Naive thymus-derived CD4-positive, alpha-beta T cell (primary cell): ENCODE measurements at places on chromosomes 2 and 18. TPM values are rescaled to one million over a fixed set of nuclear protein-coding genes. Genes with fewer than 3 reads are reported as not detected.

DNA sequence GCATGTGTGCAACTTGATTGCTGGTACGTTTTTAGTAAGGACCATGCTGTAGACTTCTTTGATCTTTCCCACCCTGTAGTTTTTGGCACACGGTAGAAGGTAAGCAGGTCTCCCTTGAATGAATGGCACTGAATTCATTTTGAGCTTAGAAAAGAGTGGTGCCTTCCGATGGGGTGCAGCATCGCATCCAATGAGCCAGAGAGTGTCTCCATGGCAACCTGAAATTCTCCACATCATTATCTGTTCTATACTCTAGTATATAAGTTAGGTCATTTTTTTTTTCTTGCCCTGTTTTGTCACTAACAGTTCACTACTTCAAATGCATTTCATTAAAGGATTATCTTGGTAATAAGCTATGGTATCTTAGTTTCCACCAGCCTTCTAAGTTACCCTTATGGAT lies 81.2 kb upstream of the REV1 start:
- no peak overlapping the region for H3K4me3 ChIP-seq
- no peaks in the 10 kb centered on the region for H3K27me3 ChIP-seq
- H3K36me3 ChIP-seq, result no peaks in the 10 kb centered on the region
- DNase-seq, result no peak
- H3K27ac ChIP-seq, result no peak overlapping the region

DNA sequence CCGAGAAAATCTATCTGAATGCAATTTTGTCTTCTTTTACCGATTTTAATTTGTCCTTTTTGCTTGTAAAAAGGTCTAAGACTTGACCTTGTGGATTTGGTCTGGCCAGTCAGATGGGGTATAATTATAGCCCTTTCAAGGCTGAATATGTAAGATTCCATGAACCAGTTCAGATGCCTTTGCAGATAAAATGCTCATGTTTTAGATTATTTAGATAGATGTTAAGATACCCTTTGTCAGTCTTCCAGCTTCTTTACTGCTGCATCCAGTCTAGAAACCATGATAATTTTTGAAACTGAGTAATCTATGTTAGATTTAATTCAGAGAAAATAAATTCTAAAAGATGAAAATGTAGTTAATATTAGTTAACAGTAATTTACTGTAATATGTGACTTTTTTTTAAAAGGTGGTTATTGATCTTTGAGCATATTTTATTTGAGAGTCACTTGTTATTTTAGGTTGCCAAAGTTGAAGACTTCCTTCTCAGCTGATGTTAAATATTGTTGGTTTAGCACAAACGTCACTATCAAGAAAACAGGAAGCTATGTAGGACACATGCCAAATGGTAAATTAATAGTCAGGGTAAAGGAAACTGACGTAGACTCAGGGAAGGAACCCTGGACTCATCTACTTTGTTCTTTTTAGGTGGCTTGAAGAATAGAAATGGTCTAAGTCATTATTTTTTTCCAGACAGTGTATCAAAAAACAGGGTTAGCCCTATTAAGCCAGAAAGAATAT lies 29.8 kb downstream of the BABAM2 start:
- no peaks in the 10 kb centered on the region for H3K36me3 ChIP-seq
- no peak overlapping the region for H3K27ac ChIP-seq
- DNase-seq, result peak; percentile 55

GRCh38 chr2:332592-332991 lies 44.7 kb upstream of the ALKAL2 start:
- H3K36me3 ChIP-seq, result no peaks in the 10 kb centered on the region
- no peak overlapping the region for H3K27ac ChIP-seq
- H3K4me1 ChIP-seq, result no peaks in the 10 kb centered on the region
- no peak overlapping the region for H3K4me3 ChIP-seq
- DNase-seq, result no peak

DNA sequence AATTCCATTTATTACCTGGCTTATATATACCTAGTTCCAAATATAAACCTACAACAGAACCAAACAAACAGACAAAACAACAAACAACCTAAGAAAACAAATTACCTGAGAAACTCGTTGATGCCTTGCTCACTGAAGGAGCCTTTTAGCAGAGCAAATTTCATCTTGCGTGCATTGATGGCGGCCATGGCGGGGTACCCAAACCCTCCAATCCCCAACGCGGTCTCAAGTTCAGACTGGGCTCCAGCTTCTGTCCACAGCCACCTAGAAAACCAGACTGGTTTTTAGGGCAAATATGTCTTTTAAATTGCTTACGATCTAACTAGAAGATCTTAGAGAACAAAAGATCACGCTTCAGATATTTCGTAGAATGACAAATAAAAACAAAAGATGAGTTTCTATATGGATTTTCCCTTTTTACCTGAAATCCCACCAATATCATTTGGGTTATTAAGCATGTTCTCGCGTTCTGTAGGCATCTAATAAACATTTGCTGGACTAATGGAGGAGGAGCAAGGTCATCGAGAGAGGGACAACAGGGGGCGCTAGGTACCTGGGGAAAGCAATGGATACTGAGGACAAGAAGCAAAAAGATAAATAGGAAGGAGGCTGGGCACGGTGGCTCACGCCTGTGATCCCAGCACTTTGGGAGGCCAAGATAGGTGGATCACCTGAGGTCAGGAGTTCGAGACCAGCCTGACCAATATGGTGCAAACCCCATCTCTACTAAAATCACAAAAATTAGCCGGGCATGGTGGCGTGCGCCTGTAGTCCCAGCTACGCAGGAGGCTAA lies 25.2 kb downstream of the PDIA6 start:
- no peak overlapping the region for H3K4me3 ChIP-seq
- no peaks in the 10 kb centered on the region for H3K4me1 ChIP-seq
- DNase-seq, result no peak
- H3K27ac ChIP-seq, result no peak overlapping the region
- H3K27me3 ChIP-seq, result no peaks in the 10 kb centered on the region
- peaks cover 87% of the 10 kb centered on the region for H3K36me3 ChIP-seq

The ZSWIM2 gene
- total RNA-seq, result not detected

DNA sequence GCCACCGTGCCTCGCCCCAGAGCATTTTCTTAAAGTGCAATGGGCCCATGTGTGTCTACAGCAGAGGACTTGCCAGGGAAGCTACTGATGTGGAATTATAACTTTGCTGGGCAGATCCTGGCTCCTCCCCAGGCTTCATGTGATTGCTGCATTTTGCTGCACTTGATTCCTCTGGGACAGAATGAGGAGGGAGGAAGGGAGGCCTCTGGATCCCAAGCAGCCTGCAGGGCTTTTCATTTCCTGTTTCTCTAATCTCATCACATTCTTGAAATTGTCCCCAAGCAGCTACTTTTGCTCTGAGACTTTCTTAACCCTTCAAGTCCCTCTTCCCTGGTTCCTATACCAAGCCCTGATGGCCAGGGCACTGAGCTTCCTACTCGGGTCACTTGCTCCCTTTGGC lies 134.4 kb upstream of the SEC11C start:
- DNase-seq, result no peak
- H3K4me1 ChIP-seq, result no peaks in the 10 kb centered on the region
- no peaks in the 10 kb centered on the region for H3K27me3 ChIP-seq
- no peak overlapping the region for H3K27ac ChIP-seq

DNA sequence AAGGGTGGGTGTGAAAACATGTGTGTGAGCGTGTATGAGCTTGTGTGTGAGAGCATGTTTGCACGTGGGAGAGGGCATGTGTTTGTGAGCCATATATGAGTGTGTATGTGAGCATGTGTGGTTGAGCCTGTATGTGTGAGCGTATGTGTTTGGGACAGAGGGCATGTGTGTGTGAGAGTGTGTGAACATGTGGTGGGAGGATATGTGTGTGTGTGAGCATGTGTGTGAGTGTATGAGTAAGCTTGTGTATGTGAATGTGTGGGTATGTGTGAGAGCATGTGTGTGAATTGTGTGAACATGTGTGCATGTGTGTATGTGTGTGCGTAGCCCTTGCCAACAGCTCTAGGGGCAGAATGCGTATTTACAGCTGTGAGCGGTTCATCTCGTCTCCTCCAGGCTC lies 163.0 kb downstream of the TMEM200C start:
- H3K4me3 ChIP-seq, result no peak overlapping the region
- no peaks in the 10 kb centered on the region for H3K4me1 ChIP-seq
- DNase-seq, result no peak
- no peak overlapping the region for H3K27ac ChIP-seq
- H3K27me3 ChIP-seq, result no peaks in the 10 kb centered on the region

DNA sequence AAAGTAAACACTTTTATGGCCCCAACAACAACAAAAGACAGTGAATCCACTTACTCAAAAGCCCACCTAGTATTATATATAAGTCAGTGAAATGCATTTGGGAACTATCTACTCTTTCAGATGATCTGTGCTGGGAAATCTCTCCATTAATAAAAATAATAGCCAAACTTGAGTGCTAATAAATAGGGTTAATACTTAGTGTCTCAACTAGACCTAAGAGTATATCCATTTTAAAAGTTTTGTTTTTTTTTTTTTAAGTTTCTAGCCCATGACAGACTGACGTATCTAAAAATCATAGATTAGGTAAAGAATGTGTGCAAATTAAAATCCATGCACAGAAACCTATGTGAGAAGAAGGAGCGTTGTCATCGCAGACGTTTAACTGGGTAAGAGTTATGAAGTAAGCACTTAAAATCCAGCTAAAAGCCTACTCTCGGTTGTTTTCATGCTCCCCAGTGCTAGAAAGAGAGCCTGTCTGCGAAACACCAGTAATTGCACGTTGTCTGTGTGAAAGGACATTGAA lies 83.4 kb upstream of the PELI1 start:
- peaks cover 18% of the 10 kb centered on the region for H3K4me1 ChIP-seq
- DNase-seq, result no peak
- peak overlapping the region; percentile 78 for H3K27ac ChIP-seq
- H3K36me3 ChIP-seq, result no peaks in the 10 kb centered on the region
- peak overlapping the region; percentile 48 for H3K4me3 ChIP-seq

DNA sequence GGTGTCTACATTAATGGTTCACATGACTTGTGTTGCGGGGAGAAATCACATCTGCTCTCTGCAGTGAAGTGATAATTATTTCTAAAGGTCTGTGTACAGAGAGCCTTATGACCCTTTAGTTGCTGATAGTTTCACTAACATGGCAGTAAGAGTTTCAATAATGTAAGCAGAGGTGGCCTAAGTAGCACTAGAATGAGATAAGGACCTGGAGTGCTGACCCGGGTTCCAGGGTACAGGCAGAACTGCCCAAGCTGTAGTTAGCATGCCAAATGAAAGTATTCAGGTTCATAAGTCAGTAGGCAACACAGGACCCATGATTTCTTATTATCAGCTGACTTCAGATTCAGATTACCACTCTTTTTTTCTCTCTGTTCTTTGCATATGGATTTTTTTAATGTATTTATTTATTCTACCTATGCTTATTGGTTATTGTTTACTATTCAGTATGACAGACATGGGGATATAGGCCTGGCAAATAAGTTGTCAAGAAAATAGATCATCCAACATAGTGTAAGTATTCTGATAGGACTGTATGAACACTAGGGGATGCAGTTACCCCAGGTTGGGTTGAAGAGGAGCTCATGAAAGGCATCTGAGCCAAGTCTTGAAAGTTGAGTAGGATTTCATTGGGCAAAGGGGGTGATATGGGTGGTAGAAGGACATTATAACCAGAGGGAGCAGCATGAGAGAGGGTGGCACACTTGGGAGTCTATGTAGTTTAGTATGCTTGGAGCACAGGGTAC lies 105.2 kb downstream of the CCDC85A start:
- no peaks in the 10 kb centered on the region for H3K36me3 ChIP-seq
- H3K4me1 ChIP-seq, result no peaks in the 10 kb centered on the region
- no peaks in the 10 kb centered on the region for H3K27me3 ChIP-seq
- DNase-seq, result no peak
- no peak overlapping the region for H3K4me3 ChIP-seq
- no peak overlapping the region for H3K27ac ChIP-seq

The TTN gene
- total RNA-seq, result 43.8 TPM

The CNDP1 gene
- not detected for total RNA-seq

DNA sequence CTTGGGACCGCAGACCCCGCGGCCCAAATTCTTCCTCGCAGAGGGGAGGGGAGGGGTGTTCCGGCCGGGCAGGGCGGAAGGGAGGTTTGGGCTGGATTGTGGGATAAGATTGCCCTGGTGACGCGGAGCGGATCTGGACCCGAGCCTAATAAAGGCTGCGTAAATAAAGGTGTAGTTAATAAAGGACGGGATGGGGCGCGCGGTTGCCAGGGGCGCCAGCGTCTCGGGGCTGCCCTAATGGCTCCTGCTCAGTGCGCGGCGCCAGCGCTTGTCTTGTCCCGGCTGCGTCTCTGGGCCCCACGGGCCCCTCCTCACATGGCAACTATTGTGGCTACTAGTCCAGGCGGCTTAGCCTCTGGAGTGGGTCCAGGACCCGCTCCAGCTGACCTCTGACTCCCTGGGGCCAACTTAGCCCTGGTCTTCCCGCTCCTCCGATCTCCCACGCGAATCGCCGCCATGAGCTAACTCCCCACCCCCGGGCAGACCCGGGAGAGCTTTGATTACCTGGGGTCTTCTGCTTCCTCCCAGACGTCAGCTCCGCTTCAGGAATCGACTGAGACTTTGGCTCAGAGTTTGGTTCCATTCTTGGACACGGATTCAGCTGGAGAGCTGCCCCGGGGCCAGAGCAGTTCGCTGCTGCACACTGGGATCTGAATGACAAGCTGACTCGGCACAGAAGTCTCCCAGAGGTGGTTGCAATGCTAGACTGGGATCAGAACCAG lies 36.5 kb downstream of the SLC25A52 start:
- peak overlapping the region; percentile 37 for H3K4me3 ChIP-seq
- no peaks in the 10 kb centered on the region for H3K4me1 ChIP-seq
- DNase-seq, result no peak
- no peak overlapping the region for H3K27ac ChIP-seq
- no peaks in the 10 kb centered on the region for H3K27me3 ChIP-seq

The LBX2 gene
- total RNA-seq, result 0.65 and 0.81 TPM in 2 replicates

GRCh38 chr2:191895195-191895594 lies 48.3 kb upstream of the CAVIN2 start:
- H3K27me3 ChIP-seq, result no peaks in the 10 kb centered on the region
- no peak overlapping the region for H3K27ac ChIP-seq
- no peak for DNase-seq
- H3K4me3 ChIP-seq, result no peak overlapping the region

- no peak for DNase-seq
- no peaks in the 10 kb centered on the region for H3K4me1 ChIP-seq
- H3K4me3 ChIP-seq, result no peak overlapping the region
- no peaks in the 10 kb centered on the region for H3K36me3 ChIP-seq
Observed at GRCh38 chr2:241029599-241030332, 31.3 kb downstream of the SNED1 start.

DNA sequence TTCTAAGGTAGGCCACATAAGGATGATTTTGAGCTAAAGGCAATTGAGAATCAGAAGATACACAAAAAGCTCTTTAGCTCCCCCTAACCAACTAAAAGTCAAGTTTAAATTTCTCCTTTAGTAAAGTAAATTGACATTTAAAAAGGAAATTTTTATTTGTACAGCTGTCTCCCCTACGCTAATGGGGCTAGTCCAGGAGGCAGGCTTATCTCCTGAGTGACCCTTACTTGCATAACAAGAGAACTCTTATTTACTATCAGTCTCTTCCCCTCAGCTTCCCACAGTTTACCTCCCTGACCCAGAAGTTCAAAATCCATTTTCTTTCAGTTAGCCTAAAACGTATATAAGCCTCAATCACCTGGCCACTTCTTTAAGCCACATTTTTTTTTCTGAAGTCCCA lies 1002.8 kb upstream of the NRXN1 start:
- H3K27ac ChIP-seq, result no peak overlapping the region
- DNase-seq, result no peak
- H3K36me3 ChIP-seq, result no peaks in the 10 kb centered on the region
- no peak overlapping the region for H3K4me3 ChIP-seq

- no peak for DNase-seq
- H3K36me3 ChIP-seq, result no peaks in the 10 kb centered on the region
- H3K27ac ChIP-seq, result no peak overlapping the region
- no peaks in the 10 kb centered on the region for H3K4me1 ChIP-seq
- H3K4me3 ChIP-seq, result no peak overlapping the region
Observed at GRCh38 chr2:46471019-46471583, 8.3 kb upstream of the TMEM247 start.
